Ovary (tissue), 10 donors: ENCODE measurements at places on chromosomes 5 and 9. TPM values are rescaled to one million over a fixed set of nuclear protein-coding genes. Genes with fewer than 3 reads are reported as not detected.
A peak's percentile ranks its signal among the peaks of the same experiment; 100 is the strongest.

DNA sequence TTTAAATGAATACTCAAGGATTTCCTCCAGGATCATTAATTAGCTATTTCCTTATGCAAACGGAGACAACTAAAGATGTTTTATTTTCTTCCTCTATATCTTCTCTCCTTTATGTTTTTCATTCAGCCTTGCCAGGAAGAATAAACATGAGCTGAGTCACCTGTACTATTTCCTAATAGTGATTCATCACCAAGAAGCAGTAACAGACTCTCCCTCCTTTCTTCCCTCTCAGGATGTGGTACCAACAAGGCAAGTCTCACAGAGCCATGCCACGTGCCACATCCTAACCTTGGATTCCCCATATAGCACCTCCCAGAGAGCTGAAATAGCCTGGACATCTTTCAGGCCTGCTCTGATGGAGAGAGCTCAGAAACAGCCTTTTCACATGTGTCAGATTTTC lies 758.6 kb upstream of the DMAC1 start:
- no peak overlapping the region for H3K4me3 ChIP-seq
- peaks cover 2% of the 10 kb centered on the region for H3K4me1 ChIP-seq
- no peaks in the 10 kb centered on the region for H3K27me3 ChIP-seq
- no peaks in the 10 kb centered on the region for H3K36me3 ChIP-seq

GRCh38 chr5:34655354-34655991 lies 655 bp upstream of the RAI14 start:
- peak; percentile 51 for DNase-seq
- H3K27ac ChIP-seq = peak overlapping the region; percentile 87
- H3K27me3 ChIP-seq = no peaks in the 10 kb centered on the region
- H3K4me3 ChIP-seq = peak overlapping the region; percentile 81
- H3K36me3 ChIP-seq = no peaks in the 10 kb centered on the region

DNA sequence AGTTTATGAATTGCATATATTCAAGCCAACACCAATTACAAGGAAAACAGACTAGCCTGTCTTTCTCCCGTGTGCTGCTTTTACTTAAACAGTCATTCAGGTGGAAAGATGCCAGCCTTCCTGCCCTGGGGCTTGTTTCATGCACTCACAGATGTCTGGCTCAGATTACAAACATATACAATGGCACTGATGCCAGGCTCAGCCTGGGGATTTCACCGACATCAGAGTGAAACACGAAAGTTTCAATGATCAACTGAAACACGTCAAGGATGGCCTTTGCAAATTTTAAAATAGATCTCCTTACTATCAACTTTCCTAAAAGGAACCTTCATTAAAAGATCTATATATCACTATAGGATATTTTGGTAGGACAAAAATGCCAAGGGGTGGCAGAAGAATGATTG lies 1576.5 kb downstream of the EFNA5 start:
- no peaks in the 10 kb centered on the region for H3K27me3 ChIP-seq
- H3K4me1 ChIP-seq = no peaks in the 10 kb centered on the region
- no peak overlapping the region for H3K4me3 ChIP-seq
- no peak overlapping the region for H3K27ac ChIP-seq
- H3K36me3 ChIP-seq = no peaks in the 10 kb centered on the region
- DNase-seq = no peak

The SHOC1 gene
- not detected for total RNA-seq
